ENCODE measurements at places on chromosomes 13 and 19.

DNA sequence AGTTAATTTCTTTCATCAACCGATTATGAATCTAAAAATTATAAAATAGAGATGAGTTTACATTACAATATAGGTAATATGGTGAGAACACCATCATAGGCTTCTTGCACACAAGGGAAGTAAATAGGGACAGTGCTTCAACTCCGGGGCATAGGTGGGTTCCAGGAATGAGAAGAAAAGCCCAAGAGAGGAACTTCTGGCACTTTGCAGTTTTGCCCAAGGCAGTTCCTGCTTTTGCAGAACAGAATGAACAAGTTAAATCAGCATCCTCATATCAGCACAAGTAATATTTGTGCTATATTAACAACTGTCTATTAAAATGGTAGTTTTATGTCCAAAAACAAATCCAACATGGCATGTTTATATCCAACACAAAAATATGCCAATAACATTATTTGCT is 60.1 kb downstream of the DACH1 start:
- no peak for DNase-seq

- no peak for DNase-seq
Measured at GRCh38 chr19:30064348-30064699, 122.3 kb downstream of the URI1 start.

DNA sequence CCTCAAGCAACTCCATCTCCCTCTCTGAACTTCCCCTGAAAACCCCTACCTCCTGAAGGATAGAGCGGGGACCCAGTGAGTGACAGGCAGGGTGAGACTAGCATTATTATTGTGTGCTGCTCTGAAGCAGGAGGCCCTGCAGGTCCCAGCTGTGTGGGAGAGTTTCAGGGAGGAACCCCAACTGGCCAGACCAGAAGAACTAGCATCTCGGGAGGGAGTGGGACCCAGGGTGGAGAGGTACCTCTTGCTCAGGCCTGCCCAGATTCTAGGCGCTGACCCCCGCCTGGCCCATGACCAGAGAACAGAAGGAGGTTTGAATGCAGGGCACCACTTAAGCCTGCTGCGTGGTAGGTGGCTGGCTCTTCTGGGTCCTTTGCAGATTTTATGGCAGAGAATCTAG is 5.7 kb upstream of the LYPD3 start:
- no peak for DNase-seq

GRCh38 chr19:42494321-42494720 is 34.0 kb downstream of the CEACAM1 start:
- DNase-seq, result no peak

DNA sequence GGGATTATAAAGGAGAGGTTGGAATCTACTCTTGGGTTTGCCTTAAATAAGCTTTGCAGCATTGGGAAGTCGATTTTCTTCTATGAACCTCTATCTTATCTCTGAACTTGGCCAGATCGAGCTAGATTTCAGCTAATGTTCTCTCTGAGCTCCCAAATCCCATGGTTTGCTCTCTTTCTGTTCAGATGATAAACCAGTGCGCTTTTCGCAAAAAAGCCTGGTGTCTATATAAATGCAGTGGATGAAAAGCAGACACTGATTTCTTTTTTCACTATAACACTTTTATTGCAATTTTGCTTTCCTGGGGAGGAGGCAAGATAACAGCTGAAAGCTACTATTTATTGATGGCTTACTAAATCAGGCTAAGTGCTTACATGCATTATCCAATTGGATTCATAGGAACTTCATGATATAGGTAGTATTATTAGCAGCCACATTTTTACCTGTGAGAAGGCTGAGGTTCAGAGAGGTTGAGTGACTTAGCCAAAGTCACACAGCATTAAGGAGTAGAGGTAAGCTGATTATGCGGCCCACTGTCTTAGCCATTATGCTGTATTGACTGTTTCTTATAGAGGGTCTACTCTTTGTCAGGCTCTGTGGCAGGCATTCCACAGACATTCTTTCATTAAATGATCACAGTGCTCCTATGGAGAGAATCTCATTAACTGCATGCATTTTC is 58.9 kb downstream of the RFC3 start:
- DNase-seq, result no peak

GRCh38 chr13:45473627-45474026 is 8.9 kb downstream of the COG3 start:
- peak; percentile 21 for DNase-seq

DNA sequence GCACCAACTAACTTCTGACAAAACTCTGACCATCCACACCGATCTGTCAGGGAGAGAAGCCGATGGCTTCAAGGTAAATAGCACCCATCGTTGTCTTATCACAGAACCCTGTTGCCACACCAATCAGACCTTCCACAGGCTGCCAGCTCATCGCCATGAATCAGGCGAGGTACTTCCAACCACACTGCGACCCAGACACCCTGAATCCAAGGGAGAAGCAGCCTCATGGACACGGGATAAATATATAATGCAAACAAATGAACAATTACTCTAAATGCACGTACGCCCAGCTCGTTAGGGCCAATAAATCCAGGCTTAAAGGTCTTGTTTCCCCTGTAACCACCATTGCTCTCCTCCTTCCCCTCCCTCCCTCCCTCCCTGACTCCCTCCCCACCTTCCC is 20.8 kb downstream of the RANBP3 start:
- DNase-seq, result no peak

GRCh38 chr13:41085961-41086585 is 24.8 kb downstream of the WBP4 start:
- no peak for DNase-seq

- DNase-seq, result no peak
Measured at GRCh38 chr13:76968041-76968440, 19.7 kb downstream of the ACOD1 start.

DNA sequence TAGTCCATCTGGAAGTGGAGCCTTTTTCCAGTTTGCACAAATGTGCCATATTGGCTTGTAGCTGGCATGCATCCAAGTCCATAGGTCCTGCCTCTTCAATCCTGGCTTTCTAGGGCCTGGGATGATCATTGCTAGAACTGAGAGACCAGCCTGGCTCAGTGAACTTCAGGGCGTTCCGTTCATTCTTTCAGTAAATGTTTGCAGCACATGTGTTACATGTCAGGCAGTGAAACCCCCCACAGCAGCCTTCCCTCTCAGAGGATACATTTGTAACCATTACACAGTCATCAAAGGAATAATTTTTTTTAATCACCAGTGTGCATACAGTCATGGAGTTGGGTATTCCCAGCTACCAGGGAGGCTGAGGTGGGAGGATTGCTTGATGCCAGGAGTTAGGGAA is 9.7 kb downstream of the FUT2 start:
- no peak for DNase-seq

GRCh38 chr13:71118779-71119364 is 748.1 kb downstream of the DACH1 start:
- DNase-seq, result no peak

GRCh38 chr13:87953381-87953780 is 282.2 kb downstream of the SLITRK5 start:
- DNase-seq, result no peak

DNA sequence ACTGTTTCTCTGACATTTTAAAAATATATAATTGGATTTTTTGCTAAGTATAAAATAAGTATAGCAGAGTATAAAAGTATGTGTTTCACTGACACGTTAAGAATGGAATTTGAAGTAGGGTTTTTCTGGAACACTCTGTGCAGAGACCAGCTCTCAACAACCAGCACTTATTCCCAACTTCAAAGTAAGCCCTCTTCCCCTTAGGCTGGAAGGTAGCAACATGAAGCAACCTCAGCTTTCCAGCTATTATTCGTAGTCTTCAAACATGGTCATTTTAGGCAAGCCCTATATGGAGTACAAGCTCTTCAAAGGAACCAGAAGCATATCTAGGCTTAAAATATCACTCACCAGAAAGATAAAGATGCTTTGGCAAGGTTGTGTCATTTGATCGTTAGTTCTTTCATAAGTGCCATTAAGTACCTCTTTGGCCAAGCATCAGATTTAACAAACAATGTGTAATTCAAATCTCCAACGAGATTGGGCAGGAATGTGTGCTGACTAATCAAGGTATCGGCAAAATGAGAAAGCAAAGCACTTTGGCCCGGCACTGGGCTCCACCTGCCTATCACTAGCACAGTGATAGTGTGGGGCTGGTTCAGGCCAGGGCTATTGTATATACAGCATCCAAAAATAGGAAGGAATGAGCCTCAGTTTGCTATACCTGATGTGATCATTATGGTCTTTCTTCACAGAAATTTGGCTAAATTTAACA is 95.9 kb upstream of the FREM2 start:
- DNase-seq, result no peak

GRCh38 chr19:15679089-15679488 is 6.2 kb downstream of the CYP4F12 start:
- DNase-seq, result no peak

GRCh38 chr13:33080972-33081590 is 64.9 kb downstream of the KL start:
- no peak for DNase-seq

DNA sequence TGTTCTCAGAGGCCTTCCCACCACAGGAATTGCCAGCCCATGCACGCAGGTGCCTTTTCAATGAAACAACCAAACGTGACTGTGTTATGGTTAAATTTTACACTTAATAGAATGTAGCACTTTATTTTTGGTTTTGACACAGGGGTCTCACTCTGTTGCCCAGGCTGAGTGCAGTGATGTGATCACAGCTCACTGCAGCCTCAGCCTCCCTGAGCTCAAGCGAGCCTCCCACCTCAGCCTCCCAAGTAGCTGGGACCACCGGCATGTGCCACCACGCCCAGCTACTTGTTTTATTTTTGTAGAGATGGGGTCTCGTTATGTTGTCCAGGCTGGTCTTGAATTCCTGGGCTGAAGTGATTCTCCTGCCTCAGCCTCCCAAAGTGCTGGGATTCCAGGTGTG is 7.2 kb downstream of the ATP8B3 start:
- DNase-seq, result no peak

GRCh38 chr13:108289819-108290218 is 20.3 kb downstream of the TNFSF13B start:
- no peak for DNase-seq

- DNase-seq, result no peak
Measured at GRCh38 chr19:14682084-14682483, 7.4 kb upstream of the ADGRE3 start.

- no peak for DNase-seq
Measured at GRCh38 chr13:39397226-39397895, 205.6 kb downstream of the LHFPL6 start.

GRCh38 chr13:98847780-98848179 is 95.3 kb upstream of the SLC15A1 start:
- DNase-seq, result no peak

DNA sequence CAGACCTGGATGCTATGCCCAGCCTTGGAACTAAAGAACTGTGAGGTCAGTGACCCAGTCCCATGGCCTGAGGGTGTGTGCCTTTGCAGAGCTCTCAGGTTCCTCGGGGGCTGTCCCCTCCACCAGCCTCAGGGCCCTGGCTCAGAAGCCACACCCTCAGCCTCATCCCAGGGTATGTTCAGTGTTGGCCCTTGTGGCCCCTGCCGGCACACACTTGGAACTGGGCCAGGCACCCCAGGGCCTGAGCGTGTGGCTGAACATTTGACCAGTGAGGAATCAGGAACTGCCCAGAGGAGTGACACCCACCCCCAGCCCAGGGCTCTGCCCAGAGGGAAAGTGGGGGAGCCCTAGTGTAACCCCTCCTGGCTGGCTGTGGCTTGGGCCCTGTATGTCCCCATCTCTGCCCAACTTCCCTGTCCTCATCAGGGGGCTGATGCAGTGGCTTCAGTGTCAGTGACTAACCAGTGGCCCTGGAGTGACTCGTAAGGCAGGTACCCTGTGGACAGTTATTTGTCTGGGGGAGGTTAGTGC is 10.0 kb downstream of the NKPD1 start:
- no peak for DNase-seq

- DNase-seq, result no peak
Measured at GRCh38 chr13:39663508-39663907, 8.0 kb downstream of the COG6 start.

GRCh38 chr19:35115177-35115951 is at the start of gene FXYD3:
Gene FXYD3 (plus strand): TSS chr19:35115823. CDS start chr19:35119377, 3,554 bp downstream.
- no peak for DNase-seq

- DNase-seq, result no peak
Measured at GRCh38 chr19:58569191-58569942, 3.8 kb downstream of the MZF1 start.

- peak; percentile 66 for DNase-seq
Measured at GRCh38 chr19:10407096-10407495, 3.8 kb upstream of the CDC37 start.

DNA sequence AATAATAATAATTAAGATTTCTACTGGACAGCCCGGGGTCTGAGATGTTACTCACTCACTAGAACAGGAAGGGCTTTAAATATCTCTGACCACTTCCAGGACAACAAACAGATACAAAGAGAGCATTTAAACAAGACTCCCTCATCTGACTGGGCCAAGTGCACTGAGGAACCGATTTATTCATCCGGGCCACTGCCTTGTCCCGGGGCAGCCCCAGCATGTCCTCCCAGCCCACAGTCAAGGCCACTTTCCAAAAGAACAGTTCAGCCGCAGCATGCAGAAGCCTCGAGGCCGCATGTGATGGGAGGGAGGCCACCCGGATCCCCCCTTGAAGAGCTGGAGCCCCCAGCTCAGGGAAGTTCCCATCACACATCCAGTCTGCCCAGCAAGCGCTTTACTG is 30.5 kb downstream of the MLLT1 start:
- no peak for DNase-seq

- DNase-seq, result no peak
Measured at GRCh38 chr19:10291554-10292205, 1.9 kb downstream of the ICAM5 start.

GRCh38 chr19:15466851-15467733 is 2.7 kb upstream of the RASAL3 start:
- DNase-seq, result peak; percentile 96

DNA sequence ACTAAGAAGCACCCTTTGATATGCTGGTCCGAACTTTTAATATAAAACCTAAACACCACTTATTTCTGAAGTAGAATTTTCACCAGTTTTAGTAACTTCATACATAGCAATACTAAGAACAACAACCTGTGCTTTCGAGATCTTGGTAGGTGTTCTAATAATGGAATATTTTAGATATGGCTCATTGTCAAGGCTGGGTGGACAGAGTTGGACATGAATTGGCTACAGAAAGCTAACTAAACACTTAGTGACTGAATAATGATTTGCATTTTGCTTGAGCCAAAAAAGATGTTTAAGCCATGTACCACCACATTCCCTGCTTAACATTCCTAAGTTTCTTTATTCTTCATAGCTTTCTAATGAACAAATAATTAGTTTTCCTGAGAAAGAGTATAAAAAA is 344.3 kb upstream of the SGCG start:
- DNase-seq, result no peak

GRCh38 chr19:35935911-35936737 is at the start of gene LRFN3:
Gene LRFN3 (plus strand): TSS chr19:35936374. CDS start chr19:35939426, 3,052 bp downstream.
- DNase-seq, result peak; percentile 23

DNA sequence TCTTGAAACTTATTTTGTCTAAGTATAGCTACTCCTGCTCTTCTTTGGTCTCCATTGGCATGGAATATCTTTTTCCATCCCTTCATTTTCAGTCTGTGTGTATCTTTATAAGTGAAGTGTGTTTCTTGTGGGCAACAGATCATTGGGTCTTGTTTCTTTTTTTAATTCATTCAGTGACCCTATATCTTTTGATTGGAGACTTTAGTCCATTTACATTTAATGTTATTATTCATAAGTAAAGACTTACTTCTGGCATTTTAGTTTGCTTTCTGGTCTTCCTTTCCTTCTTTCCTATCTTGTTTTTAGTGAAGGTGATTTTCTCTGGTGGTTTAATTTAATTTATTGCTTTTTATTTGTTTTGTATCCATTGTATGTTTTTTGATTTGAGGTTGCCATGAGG is 19.8 kb downstream of the CD70 start:
- DNase-seq, result no peak
